Body of pancreas (tissue), 4 donors: ENCODE measurements at places on chromosomes 4 and X. TPM values are rescaled to one million over a fixed set of nuclear protein-coding genes. Genes with fewer than 3 reads are reported as not detected.

XAGE1A gene
- total RNA-seq = not detected

TIGD4 gene
- 3.0 TPM for total RNA-seq

GPRASP2 gene
- total RNA-seq = 6.2 TPM

MAMLD1 gene
- 3.4 TPM for total RNA-seq

ADGRL3 gene
- total RNA-seq = 0.33 TPM

TXK gene
- total RNA-seq = 1.3 TPM

FGF2 gene
- total RNA-seq = 2.3 TPM

ADGRG2 gene
- 0.66 TPM for total RNA-seq

- DNase-seq = no peak
Measured at GRCh38 chr4:122992057-122992456, 69.7 kb upstream of the NUDT6 start.

- DNase-seq = peak; percentile 34
Measured at GRCh38 chrX:110178179-110178865, 139.6 kb downstream of the AMMECR1 start.

- no peak for DNase-seq
Measured at GRCh38 chr4:123546573-123547060, 150.0 kb downstream of the SPRY1 start.

GRCh38 chr4:103067841-103068547 is 8.6 kb downstream of the SLC9B2 start:
- DNase-seq = no peak

- no peak for DNase-seq
Measured at GRCh38 chr4:82038936-82039335, 334.9 kb downstream of the HNRNPD start.

DNA sequence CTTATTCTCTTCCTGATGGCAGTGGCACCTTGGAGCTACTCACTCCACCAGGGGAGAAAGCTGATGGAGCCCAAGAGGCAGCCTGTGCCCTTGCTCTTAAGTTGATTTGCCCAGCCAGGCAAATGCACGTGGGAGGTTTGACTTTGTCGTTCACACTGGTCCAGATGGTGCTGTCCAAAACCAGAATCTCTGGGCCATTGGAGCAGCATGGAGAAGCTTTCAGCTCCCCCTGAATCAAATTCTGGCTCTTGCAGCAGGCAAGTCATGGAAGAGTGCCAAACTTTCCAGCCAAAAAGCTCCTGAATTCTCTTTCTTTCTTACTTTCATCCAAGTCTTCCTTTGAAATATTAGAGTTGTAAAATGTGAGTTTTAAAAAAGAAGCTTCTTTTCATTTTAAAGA is 970.4 kb downstream of the RPA4 start:
- DNase-seq = no peak

DNA sequence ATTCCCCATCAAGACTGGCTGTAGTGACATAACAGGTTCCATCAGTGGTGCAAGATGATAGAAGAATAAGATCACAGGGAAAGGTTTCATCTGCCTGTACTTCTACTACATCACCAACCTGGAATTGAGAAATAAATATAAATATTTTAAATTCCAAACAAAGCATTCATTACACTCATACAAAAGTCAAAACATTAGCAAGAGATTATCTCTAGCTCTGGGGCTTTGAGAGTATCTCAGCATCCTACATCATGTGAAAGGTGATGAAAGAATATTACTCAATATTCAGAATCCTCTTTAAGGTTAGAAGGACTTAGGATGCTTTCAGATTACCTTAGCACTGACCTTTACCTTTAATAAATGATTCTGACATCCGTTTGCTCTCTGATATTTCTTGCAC is 96.5 kb upstream of the MCF2 start:
- DNase-seq = no peak

- no peak for DNase-seq
Measured at GRCh38 chr4:158906073-158906472, 137.2 kb downstream of the FNIP2 start.

DNA sequence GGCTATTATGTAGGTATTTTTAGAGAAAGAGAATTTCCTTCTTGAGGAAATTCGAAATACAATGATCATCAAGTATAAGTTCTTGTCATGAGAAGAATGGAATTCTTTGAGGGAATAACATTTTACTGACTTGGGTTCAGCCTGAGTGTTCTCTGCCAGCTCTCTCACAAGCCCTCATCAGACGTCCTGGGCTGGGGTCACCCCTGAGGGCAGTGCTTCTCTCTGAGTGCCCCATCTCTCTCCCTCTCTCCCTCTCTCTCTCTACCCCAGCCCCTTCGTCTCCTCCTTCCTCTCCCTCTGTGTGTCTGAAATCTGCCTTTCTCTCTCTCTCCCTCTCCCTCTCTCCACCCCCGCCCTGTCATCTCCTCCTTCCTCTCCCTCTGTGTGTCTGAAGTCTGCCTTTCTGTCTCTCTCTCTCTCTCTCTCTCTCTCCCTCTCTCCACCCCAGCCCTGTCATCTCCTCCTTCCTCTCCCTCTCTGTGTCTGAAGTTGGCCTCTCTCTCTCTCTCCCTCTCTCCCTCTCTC is 241.7 kb upstream of the PSAPL1 start:
- DNase-seq = no peak

DNA sequence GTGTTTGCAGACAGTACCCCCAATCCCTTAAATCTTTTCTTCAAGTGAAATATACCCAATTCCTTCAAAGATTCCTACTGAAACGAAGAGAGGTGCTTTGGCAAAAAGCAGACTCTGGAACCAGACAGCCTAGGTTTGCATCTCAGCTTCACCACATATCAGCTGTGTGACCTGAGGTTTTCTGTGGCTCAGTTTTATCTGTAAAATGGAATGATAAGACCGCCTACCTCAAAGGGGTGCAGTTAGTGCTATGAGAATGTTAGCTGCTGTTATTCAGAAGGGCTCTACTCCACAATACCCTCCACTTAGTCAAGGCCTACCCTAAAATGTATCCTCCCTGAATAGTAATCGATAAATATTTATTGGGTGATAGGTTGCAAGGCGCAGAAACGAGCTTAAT is 664 bp downstream of the PIR start:
- DNase-seq = no peak

GRCh38 chr4:10803713-10804343 is 119.3 kb upstream of the CLNK start:
- DNase-seq = no peak
